ENCODE measurements at places on chromosomes 1 and 21.

GRCh38 chr1:160094806-160095205 is 3.6 kb downstream of the IGSF8 start:
- H3K27ac ChIP-seq: no peak overlapping the region
- H3K4me1 ChIP-seq: peaks cover 36% of the 10 kb centered on the region
- peaks cover 30% of the 10 kb centered on the region for H3K36me3 ChIP-seq

DNA sequence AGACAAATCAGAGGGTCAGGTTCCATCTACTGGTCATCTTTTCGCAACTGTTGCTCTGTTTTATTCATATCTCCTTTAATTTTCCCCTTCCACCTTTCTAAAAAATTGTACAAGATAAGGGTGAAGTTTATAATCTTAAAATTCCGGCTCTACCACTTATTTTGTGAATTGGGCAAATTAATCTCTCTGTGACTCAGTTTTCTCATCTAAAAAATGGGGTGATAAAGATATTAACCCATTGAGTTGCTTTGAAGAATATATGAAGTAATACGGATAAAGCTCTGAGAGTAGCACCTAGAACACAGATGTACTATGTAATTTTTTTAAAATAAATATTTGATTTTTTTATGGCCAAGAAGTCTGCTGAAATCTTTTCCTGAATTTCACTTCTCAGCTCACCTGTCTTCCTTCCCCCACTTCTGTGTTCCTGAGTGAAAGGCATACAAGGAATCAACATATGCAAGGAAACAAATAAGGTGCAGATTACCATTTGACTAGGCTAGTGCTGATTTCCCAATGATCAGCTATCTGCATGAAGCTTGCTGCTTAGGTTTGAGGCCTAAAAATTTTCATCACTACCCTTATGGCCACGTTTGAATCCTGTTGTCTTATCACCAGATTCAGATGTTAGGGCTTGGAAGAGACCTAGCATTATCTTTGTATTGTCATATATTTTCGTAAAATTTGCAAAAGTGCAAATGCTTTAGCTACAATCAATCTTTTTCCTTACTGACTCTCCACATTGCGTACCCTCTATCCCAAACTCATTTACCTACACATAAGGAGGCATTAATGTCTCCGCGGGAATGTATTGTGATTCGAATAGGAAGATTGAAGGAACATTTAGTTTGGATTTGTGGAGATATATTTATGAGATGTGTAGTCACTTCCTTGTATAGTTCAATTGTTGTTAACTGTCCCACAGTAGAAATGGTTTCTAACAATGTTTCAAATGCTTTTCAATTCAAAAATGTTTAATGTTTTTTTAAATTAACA is 718.3 kb upstream of the PTBP2 start:
- DNase-seq: no peak
- no peaks in the 10 kb centered on the region for H3K36me3 ChIP-seq
- no peak overlapping the region for H3K27ac ChIP-seq
- no peak overlapping the region for H3K4me3 ChIP-seq
- no peaks in the 10 kb centered on the region for H3K27me3 ChIP-seq
- no peaks in the 10 kb centered on the region for H3K4me1 ChIP-seq

DNA sequence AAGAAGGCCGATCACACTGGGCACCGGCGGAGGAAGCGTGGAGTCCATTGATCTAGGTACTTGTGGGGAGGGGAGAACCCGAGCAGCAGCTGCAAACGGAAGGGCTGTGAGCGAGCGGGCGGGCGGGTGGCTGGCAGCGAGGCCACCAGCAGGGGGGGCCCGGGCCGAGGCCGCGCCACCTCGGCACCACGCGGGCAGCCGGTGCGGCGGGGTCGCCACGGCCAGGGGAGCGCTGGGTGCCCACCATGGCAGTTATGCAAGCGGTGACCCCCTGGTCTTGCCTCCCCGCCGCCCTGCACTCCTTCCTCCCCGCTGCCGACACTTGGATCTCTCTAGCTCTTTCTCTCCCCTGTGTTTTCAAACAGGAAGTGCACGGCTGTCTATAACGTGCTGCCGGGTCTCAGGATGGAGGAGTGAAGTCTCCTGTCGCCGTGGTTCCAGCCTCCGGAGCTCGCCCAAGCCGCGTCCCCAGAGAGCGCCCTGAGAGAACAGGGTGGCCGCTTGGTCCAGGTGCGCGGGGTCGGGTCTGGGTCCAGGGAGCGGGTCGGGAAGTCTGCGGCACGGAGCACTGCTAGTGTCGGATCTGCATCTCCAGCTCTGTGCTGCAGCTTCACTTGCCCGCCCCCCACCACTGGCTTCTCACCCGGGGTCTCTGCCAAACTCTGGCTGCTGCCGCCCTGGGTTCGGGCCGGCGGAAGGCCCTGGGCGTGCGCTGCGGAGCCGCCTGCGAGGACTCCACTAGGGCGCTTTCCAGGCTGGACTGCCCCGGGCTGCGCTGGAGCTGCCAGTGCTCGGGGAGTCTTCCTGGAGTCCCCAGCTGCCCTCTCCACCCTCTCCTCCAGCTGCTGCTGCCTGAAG is 22.7 kb downstream of the LRRC8D start:
- peak overlapping the region; percentile 83 for H3K27ac ChIP-seq
- peaks cover 35% of the 10 kb centered on the region for H3K4me1 ChIP-seq
- H3K4me3 ChIP-seq: peak overlapping the region; percentile 96
- H3K36me3 ChIP-seq: peaks cover 6% of the 10 kb centered on the region
- peak; percentile 55 for DNase-seq

DNA sequence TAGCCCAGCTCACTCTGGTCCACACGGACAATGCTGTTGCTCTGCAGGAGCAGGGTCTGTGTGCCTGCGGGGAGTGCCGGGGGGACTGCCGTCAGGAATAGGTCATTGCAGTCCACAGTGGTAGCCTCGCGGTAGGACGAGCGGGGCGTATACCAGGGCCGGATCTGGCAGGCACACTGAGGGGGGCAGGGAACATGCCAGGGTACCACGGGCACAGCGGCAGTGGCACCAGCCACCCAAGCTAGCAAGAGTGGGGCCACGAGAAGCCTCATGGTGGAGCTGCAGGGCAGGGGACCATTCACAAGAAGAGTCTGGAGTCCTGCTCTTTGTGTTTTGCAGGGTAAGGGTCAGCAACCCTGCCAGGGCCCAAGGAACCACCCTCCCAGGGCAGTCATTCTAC is 65.8 kb downstream of the LRRN2 start:
- H3K27me3 ChIP-seq: peaks cover 5% of the 10 kb centered on the region
- no peak overlapping the region for H3K27ac ChIP-seq
- no peak for DNase-seq
- H3K4me3 ChIP-seq: no peak overlapping the region

GRCh38 chr1:206470692-206471414 is 577 bp downstream of the IKBKE start:
- no peaks in the 10 kb centered on the region for H3K27me3 ChIP-seq
- peaks cover 37% of the 10 kb centered on the region for H3K36me3 ChIP-seq
- peaks cover 75% of the 10 kb centered on the region for H3K4me1 ChIP-seq

DNA sequence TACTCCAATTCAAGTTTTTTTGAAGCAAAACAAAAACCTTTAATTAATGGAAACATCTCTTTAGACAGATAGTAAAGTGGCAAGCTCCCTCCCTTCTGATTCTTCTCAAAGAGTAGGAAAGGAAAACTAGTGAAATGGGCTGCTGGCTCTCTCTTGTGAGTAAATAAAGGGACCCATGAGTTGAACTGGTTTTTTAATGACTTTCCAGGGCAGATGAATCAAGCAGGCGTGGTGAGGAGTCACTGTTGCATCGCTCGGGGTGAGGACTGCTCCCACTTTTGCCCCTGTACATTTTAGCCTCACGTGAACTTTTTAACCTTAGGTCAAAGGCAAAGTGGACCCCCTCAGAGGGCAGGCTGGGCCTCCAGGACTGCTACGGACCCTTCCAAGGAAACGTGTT is 64.8 kb downstream of the ABCA4 start:
- no peaks in the 10 kb centered on the region for H3K36me3 ChIP-seq
- H3K4me1 ChIP-seq: no peaks in the 10 kb centered on the region
- no peak overlapping the region for H3K27ac ChIP-seq
- peaks cover 79% of the 10 kb centered on the region for H3K27me3 ChIP-seq
- H3K4me3 ChIP-seq: no peak overlapping the region

- no peak overlapping the region for H3K4me3 ChIP-seq
- no peak overlapping the region for H3K27ac ChIP-seq
- no peak for DNase-seq
- no peaks in the 10 kb centered on the region for H3K4me1 ChIP-seq
- H3K27me3 ChIP-seq: no peaks in the 10 kb centered on the region
These were observed 1082.4 kb upstream of the B3GALT2 start for GRCh38 chr1:194268839-194269238.

DNA sequence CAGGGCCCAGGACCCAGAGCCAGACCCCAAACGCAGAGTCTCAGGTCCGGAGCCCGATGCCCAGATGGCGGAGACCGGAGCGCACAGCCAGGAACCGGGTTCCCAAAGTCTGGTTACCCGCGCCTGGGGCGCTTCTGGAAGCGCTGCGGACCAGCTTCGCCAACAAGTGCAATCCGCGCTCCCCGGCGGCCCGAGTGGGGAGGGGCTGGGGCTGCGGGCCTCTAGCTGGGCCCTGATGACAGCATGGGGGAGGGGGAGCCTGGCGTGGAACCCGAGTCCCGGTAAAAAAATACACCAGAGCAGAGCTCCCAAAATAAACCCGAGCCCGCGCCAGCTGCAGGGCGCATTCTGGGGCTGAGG is 494 bp downstream of the NT5C1A start:
- no peak for DNase-seq
- H3K36me3 ChIP-seq: no peaks in the 10 kb centered on the region
- peaks cover 51% of the 10 kb centered on the region for H3K27me3 ChIP-seq
- no peaks in the 10 kb centered on the region for H3K4me1 ChIP-seq

- no peak overlapping the region for H3K4me3 ChIP-seq
- H3K36me3 ChIP-seq: no peaks in the 10 kb centered on the region
- no peaks in the 10 kb centered on the region for H3K4me1 ChIP-seq
- DNase-seq: no peak
These were observed 62.7 kb downstream of the ADSS2 start for GRCh38 chr1:244388961-244389360.

DNA sequence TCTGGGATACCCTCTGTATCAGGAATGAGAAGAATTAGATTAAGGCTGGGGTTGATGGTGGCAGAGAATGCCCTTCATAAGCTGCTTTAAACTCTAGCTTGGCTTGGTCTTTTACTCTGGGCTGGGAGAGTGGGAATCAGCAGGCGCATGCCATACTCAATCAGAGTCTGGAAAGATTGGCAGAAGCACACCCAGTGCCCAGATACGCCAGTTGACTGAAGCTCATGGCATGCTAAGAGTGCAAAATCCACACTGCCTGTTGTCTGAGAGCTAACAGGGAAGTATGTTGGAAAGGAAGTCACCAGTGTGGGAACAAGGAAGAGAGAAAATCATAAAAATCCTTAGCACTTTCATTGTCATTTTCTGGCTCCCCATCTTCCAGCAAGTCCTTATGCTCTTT is 53.0 kb downstream of the HMCN1 start:
- no peaks in the 10 kb centered on the region for H3K4me1 ChIP-seq
- peaks cover 33% of the 10 kb centered on the region for H3K27me3 ChIP-seq
- no peak overlapping the region for H3K27ac ChIP-seq
- H3K36me3 ChIP-seq: no peaks in the 10 kb centered on the region
- H3K4me3 ChIP-seq: no peak overlapping the region

DNA sequence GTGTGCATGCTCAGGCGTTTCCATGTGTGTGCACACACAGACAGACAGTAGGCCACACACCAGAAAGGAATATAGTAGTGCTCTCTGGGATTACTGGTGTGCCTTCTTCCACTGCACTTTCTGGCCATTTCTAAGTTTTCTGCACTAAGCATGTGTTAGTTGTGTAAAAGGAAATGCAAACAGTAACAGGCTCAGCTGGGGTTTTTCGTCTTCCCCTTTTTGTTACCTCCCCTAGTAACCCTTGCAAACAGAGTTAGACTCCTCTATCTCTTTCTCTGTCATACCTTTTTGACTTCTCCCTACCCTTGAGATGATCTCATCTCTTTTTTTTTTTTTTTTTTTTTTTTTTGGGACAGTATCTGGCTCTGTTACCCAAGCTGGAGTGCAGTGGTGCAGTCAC is 196.3 kb downstream of the SDCCAG8 start:
- no peaks in the 10 kb centered on the region for H3K4me1 ChIP-seq
- DNase-seq: no peak
- H3K4me3 ChIP-seq: no peak overlapping the region
- H3K27ac ChIP-seq: no peak overlapping the region
- no peaks in the 10 kb centered on the region for H3K27me3 ChIP-seq

GRCh38 chr1:38152351-38153065 is 105.9 kb upstream of the POU3F1 start:
- H3K4me3 ChIP-seq: no peak overlapping the region
- H3K36me3 ChIP-seq: peaks cover 1% of the 10 kb centered on the region
- no peak for DNase-seq
- no peak overlapping the region for H3K27ac ChIP-seq
- H3K4me1 ChIP-seq: no peaks in the 10 kb centered on the region

DNA sequence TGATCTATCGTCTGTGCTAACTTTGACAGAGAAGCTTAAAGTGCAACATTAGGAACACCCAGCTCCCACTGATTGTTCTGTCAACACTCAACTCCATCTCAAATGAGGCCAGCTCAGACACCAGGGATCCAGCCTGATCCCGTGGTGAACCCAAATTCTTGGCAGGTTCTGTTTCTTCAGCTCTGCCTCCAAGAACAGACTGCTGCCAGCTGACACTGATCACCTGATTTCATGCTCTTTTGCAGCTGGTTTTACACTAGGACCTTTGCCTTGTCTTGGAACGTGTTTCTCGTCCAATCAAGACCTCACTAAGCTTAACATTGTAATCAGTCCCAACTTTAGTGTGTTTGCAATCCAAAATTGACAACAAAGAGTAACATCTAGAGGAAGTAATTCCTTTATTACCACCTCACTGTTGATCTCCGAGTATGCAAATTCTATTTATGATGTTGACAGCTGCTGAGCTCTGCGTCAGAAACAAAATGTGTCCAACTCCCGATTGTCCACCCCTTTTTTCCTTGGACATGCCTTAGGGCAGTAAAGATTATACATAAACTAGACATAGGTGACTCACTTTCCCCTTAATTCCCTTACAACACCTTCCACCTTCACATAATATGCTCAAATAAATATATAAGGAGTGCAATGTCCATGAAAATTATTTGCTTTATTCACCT is 1.6 kb upstream of the HYI start:
- no peak for DNase-seq
- no peak overlapping the region for H3K27ac ChIP-seq
- H3K4me1 ChIP-seq: peaks cover 19% of the 10 kb centered on the region
- peaks cover 48% of the 10 kb centered on the region for H3K27me3 ChIP-seq

DNA sequence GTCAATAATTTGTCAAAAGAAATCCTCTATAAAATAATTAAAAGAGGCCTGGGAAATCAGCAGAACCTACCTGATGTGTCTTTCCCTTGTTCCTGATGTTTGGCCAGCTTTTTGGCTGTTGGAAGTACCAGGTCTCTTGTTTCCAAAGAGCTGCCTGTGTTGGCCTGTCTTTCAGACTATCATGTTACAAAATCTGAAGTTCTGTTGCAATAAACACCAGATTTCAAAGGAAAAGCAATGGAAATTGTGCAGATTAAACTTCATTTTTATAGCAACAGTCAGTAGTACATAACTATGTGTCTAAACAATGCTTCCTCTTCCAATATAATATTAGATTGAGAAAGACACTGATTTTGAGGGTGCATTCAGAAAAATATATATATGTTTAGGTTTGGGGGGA is 647.2 kb upstream of the CXADR start:
- H3K36me3 ChIP-seq: peaks cover 2% of the 10 kb centered on the region
- H3K27me3 ChIP-seq: no peaks in the 10 kb centered on the region
- H3K4me3 ChIP-seq: no peak overlapping the region
- H3K27ac ChIP-seq: no peak overlapping the region
- H3K4me1 ChIP-seq: no peaks in the 10 kb centered on the region
- DNase-seq: no peak
